ENCODE measurements at places on chromosomes 3 and 15.

- no peak for DNase-seq
Observed at GRCh38 chr3:12062605-12063004, 58.4 kb downstream of the SYN2 start.

DNA sequence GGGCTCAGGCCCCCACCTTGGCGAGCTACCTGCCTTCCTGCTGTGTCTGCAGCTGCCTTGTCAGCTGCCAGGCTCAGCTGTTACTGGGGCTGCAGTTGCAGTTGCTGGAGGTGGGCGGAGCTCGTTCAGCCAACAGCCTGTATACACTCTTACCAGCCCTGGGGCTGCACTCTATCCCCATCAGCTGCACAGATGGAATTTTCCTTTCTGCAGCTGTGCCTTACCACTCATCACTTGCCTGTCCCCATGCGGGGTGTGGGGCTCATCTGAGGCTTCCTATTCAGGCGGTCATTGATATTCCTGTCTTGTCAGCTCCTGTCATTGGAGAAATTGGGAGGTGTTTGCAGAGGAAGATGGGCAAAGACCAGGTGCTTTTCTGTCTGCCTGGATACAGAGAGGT lies 9.1 kb upstream of the SYN2 start:
- DNase-seq: no peak

GRCh38 chr3:145900056-145900829 lies 260.7 kb downstream of the PLOD2 start:
- DNase-seq: no peak

DNA sequence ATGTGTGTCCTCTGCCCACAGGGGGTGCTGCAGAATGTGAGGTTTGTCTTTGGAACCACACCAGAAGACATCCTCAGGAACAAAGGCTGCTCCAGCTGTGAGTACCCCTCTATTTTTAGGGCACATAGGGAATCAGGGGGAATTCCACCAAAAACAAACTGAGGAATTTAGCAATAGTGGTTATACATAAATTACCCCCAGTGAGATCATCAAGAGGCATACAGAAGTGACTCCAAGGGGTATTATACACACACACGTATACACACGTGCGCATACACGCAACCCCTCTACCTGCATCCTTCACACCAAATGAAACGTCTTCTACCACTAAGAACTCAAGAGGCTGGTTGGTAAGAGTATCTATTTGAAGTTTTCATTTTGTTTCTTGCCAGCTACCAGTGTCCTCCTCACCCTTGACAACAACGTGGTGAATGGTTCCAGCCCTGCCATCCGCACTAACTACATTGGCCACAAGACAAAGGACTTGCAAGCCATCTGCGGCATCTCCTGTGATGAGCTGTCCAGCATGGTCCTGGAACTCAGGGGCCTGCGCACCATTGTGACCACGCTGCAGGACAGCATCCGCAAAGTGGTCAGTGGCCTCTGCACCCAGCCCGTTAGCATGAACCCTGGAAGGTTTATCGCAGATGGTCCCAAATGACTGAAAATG lies 2.9 kb downstream of the THBS1 start:
- DNase-seq: no peak

GRCh38 chr3:195007151-195007550 lies 263.8 kb downstream of the XXYLT1 start:
- DNase-seq: no peak

- no peak for DNase-seq
Observed at GRCh38 chr3:155102329-155102728, 22.2 kb downstream of the MME start.

Measured in right lobe of liver (tissue), 6 donors.